Stimulated activated CD4-positive, alpha-beta T cell treated with anti-CD3 and anti-CD28 coated beads, Interleukin-15, amount 100 ng/mL, for 48 hours (primary cell): ENCODE measurements at places on chromosomes 16 and 17.

DNA sequence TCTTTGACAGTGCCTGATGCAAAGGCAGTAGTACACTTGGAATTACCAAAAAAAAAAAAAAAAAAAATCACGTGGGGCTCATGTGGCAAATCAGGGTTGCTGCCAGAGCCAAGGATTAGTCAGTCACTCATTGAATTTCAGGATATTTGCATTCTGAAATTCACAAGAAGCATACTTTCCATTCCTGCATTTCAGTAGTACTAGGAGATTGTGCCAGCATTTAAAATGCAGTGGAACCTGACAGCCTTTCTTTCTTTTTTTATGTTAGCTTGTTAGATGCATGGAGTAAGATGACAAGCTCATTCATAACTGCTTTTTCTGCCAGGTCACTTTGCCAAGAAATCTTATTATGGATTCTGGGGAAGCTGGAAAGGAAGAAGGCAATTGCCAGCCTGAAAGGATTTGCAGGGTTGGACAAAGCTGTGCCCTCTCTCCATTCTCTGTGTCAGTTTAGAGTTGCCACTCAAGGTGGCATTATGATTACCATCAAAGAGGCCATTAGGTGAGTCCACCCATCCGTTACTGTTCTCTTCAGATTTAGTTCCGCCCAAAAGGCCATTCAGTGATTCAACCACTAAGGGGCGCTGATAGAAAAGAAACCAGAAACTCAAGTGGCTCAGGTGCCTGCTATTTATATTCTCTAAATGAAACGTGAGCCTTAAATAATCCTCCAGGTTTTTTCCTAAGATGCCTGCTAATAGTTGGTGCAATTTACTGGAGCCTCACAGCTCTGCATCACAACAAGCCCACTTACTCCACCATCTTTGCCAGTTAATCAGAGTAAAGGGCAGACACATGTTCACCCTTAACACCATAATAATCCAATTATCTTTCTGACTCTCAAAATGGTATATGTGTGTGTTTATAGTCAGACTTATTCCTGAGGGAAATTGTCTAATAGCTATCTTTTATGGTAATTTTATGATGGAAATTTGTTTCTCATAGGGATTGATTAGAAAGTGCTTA lies 59.0 kb downstream of the TANGO6 start:
- peak; percentile 1 for DNase-seq

GRCh38 chr17:45147581-45148182 lies 593 bp upstream of the HEXIM1 start:
- DNase-seq: peak; percentile 75

DNA sequence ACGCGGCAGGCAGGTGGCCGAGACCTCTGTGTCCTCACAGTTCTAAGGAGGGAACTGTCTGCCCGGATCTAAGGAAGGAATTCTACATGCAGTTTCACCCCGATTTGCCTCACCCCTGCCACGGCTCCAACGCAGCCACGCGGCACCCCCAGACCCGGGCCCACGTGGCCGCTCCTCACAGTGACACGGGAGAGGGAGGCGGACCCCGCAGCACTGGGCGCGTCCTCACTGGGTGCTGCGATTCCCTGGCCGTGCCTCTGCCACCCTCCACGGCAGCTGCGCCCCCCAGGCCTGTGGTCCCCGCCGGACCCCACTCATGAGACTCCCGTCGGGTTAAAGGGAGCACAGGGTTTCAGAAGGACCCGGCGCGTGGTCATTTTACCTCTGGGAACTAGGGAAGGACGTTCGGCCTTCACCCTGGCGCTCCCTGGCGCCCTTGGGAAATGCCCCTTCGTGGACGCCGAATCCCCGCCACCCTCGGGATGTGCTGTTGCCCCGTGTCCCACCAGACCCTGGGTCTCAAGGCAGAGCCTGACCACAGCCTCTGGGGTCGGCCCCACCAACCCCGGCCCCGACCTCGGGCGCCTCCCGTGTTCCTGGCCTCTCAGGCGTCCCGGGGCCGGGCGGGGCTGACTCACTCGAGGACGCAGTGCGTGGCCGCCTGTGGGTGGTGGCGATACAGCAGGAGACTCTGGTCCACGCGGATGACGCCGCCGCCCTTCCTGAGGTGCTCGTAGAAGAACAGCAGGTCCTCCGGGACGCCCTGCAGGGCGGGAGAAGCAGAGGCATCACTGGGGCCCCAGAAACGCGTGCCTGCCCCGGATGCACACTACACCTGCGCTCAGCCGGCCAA lies 118.8 kb upstream of the METRNL start:
- DNase-seq: no peak

- DNase-seq: no peak
Measured at GRCh38 chr16:840561-841454, 40.3 kb upstream of the GNG13 start.

DNA sequence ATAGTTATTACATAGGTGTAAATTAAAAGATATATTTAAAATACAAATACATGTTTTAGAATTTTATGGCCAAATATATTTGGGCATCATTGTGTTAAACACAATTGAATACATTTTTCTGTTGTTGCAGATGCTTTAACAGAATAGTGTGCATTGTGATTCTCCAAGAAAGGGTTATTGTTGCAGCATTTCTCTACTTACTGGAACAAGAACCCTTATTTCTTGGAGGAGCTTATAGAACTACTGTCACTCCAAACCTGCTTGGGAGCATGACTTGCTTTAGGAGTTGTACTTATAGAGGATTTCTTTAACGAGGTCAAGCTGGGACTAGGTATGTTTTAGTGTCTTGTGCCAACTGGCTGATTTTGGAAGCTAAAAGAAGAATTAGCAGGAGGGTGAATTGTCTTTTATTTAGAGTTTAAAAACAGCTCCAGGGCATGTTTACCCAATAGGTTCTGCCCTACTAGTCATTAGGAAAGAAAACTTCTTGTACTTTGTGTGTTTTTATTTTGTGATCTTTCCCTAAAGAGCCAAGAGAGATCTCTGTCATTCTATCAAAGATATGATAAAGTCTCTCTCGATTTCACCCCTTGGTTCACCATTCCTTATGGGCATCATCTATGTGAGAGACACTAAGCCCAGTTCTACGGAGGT lies 279.8 kb upstream of the SALL1 start:
- no peak for DNase-seq

DNA sequence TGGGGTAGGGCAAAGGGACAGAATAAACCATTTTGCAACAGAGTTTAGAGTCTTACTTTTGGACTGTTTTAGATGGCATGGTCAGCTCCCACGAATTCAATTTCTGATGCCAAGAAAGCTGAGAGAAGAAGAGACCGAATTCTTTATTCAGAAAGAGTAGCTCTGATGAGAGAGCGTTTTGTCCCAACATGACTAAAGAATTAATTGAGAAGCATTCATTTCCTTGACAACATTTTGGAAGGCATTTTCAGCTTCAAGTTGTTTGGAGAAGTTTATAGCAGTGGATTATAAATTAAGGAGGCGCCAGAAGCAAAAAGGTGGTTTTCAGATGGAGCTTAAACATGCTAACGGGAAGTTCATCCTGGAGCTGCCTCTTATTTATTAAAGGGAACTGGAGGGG lies 12.2 kb downstream of the GAN start:
- no peak for DNase-seq

- DNase-seq: no peak
Measured at GRCh38 chr16:3274490-3274889, 8.8 kb upstream of the ZNF263 start.

DNA sequence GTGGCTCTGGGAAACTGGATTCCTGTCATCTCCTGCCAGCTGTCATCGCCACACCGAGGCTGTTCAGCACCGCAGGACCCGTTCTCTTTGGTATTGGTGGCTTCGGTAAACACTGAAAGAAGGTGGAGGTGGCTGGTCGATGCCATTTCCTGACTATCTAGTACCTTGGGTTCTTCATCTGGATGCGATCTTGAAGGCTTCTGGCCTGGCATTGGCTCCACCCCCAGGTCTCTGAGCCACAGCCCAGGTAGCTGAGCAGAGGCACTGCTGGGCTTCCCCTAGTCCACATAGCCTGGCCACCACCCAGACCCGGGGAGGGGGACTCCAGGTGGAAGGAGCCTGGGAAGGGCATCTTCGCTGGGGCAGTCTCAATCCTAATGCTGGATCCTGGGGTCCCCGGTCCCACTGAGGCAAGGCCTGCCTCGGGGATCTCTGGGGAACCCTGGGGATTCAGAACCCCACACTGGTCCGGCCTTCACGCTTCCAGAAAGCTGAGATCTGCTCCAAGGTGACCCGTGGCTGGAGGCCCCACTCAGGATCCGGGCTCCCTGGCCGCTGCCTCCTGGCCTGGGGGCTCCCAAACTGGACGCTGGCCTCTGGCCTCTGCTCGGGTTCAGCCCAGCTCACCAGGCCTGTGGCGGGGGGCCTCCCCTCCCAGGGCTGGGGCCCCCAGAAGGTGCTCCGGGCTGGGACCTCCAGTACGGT lies 1.8 kb downstream of the C16orf54 start:
- no peak for DNase-seq

DNA sequence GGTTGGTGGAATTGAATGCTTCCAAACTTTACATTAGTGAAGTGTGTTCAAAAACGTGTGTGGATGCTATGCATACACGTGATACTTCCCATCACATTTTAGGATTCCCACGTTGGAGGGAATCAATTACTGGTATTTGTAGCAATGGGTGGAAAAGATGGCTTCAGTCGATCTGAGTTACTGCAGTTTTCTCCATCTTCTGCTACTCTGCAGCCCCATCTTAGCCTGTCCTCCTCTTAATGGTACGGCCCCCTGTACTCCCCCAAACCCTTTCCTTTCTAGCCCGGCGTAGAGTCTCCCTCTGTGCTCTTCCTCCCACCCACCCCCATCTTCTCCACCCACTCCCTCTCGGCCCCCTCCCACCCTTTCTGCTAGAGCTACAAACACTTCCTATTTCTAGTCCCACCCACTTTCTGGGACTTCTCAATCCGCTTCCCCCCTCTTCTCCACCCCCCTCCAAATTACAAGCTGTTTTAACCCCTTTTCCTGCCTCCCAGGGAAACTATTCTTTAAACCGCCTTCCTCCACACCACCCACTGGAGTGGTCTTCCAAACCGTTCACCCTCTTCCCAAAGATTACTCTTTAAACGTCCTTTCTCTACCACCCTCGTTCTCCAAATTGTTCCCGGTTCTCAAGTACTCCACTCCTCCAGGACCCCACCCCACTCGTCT lies 1.1 kb downstream of the CHTF8 start:
- no peak for DNase-seq

- peak; percentile 82 for DNase-seq
Measured at GRCh38 chr17:77429969-77430752, 289.4 kb downstream of the SEC14L1 start.

GRCh38 chr16:85062845-85063244 lies 35.2 kb downstream of the KIAA0513 start:
- DNase-seq: no peak

DNA sequence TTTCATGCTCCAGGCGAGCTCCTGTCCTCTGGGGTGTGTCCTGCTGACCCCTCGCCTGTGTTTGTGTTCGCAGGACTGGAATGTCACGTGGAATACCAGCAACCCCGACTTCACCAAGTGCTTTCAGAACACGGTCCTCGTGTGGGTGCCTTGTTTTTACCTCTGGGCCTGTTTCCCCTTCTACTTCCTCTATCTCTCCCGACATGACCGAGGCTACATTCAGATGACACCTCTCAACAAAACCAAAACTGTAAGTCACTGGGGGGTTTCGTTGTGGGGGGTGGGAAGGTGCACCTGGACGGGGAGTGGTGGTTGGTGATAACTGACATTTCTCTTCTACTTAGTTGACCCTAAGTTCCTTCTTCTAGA lies 58.3 kb downstream of the ABCC1 start:
- no peak for DNase-seq

DNA sequence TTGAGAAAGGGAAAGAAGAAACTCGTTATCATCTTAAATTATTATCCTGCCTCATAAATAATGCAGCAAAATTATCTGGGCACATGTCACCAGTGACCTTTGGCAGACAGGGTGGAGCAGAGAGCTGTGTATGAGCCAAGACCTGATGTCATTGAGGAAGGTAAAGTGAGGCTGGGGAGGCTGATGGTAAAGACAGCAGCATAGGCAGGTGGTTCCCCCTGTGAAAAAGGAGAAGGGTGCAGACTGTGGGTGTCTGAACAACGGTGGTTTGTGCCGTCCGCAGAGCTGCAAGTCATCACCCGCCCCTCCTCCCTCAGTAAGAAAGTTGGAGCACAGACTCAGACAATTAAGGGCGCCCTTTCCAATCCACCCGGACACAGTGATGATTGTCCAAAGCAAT lies 30.8 kb upstream of the METTL16 start:
- no peak for DNase-seq
